HCT116 (cell line): ENCODE measurements at places on chromosomes 7 and 10. TPM values are rescaled to one million over a fixed set of nuclear protein-coding genes. Genes with fewer than 3 reads are reported as not detected.

DNA sequence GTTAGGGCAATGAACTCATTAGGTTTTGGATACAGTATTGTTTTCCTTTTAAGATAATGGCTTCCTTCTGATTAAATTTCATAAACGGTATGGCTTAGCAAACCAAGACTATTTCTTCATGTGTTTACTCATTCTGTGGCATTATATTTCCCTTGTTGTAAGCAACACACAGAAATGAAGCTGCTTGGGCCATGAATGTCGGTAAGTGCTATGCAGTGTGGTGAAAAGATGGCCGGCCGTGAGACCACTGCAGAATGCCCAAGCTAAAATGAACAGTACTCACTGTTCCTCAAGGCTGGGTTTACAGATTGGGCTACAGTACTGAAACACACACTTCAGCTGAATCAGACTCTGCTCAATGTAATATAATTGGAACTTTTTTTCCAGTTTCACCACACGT lies 8.1 kb downstream of the APBB1IP start:
- no peak for DNase-seq

GRCh38 chr10:120477743-120478141 lies 20.7 kb downstream of the PLPP4 start:
- no peak for DNase-seq

Gene LRIT1
- not detected for total RNA-seq

Gene FAM131B
- 0.20 TPM for total RNA-seq

Gene CALHM3
- 0.49 TPM for total RNA-seq
